ENCODE measurements at places on chromosomes 5 and 9.

DNA sequence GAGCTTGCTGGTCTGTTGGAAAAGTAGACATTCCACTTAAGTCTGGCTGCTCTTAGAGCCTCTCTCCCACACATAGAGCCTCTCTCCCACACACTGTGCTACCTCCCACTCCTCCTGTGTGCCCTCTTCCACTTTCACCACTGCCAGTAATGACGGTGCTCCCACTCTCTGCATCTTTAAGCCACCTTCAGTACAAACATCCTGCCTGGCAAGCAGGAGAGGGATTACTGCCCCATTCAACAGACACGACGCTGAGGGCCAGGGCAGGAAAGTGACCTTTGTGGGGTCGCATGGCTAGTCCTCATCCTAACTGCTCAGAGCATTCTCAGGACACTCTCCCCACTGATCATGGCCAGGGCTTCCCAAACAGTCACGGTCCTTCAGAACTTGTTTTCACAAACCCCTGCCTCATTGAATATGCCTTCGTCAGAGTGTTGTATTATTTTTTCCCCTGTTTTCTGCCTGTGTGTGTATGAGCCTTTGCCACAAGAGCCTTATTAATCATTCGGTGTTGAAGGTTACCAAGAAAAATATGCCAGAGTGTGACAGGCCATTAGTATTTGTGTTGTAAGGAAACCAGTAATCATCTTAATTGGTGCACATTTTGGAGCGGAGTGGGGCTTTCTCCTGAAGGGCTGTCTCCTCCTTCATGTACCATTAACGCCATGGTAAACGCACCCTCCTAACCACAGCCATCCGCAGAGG is 87.1 kb upstream of the SAP30L start:
- no peak for DNase-seq

DNA sequence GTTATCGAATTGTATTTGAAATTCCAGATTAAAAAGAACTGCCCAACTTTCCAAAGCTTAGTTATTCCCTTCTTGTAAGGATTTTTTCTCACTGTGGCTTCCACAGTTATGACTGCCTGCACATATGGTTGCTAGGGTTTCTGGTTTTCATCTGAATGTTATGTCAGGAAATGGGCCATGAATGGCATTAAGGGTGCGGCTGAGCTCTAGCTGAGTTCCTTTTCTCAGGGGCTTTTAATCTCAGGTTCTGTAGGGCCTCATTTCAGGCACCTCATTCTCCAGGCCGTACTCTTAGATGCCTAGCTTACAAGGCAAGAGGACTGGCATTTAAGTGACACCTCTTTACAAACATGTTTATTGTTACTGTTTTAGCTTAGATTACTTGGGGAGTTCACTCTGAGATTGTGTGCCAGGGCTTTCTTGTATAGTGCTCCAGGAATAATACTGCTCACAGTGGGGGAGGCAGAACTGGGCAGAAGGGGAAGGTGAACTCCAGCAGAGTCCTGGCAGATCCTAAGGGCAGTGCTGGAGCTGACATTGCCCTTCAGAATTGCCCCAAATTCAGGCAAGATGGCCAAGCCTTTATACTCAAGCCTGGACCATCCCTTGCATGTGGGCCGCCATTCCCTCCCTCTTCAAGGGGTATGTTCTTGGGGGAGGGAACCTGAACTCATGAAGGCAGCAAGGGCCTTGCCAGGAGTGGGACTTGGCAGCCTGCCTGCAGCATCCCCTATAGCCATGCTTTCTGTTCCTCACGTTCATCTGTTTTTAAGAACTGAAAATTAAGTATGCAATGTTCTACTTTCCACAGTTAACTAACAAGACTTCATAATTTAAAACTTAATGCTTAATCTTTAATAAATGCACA is 111.5 kb downstream of the KDM4C start:
- DNase-seq, result no peak

DNA sequence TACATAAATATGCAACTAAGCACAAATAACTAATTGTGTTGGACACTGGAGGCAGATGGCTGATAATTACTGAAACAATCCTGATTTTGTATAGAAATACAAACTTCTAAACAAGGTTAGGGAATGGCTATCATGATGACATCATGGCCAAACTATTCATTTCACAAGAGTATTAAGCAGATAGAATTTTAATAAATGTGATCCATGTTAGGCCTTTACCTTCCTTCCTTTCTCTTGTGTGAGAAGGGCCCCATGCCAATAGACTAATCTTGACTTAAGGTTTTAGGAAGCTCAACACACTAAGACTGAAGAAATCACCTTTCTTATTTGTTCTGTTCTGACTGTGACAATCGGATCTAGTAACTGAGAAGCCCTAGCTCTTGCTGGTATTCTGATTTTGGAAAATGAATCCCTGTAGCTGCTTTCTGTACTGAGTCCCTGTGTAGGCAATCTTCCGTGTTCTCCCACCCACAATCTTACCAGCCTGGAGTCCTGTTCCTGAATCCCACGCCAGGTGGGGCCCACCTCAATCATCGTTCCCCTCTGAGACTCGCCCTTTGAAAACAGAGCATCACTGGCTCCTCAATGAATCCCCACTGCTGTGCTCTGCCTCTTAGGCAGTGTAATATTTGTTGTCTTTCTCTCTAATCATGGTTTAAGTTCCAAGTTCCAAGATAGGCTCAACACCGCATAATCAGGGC is 168.7 kb upstream of the GNA14 start:
- no peak for DNase-seq

- no peak for DNase-seq
These were observed 45.0 kb upstream of the SH3PXD2B start for GRCh38 chr5:172499287-172499686.

DNA sequence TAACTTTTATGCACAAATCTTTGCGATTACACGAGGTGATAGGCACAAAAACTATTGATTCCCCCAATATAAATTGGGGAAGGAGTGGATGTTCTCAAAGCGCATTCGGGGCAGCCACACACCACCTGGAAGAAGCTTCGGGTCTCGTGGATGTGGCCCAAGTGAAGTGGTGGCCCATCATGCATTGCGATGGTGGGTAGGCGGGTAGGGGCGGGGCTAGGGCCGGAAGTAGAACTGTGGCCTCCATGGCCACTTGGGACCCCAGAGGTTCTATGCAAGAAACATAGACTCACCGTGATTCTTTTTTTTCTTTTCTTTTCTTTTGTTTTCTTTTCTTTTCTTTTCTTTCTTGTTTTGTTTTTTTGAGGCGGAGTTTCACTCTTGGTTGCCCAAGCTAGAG is 86.4 kb upstream of the SLC44A1 start:
- DNase-seq, result no peak

GRCh38 chr9:84424931-84425330 is 84.4 kb upstream of the SLC28A3 start:
- DNase-seq, result no peak

DNA sequence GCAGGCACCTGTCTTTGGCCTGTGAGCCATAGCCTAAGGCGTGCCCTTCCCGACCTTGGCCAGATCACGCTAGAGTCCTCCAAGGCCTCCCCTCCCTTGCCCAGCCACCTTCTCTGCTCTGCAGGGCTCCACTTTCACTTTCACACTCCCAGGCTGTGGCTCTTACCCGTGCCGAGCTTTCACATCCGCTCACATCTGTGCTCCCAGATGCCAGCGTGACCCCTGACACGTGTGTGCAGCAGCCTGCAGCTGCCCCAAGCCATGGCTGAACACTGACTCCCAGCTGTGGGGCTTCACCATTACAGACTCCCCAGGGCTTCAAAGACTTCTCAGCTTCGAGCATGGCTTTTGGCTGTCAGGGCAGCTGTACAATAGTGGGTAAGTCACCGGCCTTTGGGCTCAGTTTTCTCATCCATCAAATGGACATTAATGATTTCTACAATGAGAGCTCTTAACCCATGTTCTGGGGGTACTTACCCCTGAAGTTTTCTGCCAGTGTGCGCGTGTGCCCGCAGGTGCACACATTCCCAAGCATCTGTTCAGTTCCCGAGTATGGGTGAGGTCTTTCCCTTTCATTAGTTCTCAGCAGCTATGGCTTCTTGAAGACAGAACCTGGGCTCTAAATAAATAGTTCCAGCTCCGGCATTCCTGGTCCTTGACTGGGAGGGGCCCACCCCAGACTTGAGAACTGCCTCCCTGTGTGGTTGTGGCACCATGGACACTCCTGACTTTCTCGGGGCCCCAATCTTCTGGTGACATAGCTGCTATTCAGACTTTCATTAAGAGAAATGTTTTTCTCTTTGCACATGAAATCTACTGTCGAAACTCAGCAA is 118.6 kb downstream of the RGS3 start:
- no peak for DNase-seq

- DNase-seq, result no peak
These were observed 40.8 kb downstream of the PRRC2B start for GRCh38 chr9:131434673-131435072.

DNA sequence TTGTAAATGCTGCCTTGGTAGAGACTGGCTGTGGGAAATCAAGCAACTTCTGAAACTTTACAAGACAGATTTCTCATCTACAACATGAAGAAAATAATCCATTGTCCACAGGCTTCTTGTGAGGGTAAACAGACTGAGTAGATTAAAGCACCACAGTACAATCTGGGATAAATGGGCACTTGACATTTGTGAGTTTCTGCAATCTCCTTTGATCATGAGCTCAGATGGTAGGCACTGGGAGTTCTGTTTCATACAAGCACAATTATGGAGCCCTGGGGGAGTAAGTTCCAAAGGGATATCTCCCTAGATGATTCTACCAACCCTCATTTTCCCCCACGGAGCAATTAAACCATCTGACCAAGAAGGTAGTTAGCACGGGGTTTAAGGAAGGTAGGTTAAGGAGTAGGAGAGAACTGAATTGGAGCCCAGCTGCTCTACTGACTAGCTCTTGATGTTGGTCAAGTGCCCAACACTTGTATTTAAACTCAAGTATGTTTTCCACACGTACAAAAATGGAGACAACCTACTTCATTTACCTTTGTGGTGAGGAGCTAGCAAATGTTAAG is 479.5 kb upstream of the TNC start:
- no peak for DNase-seq

DNA sequence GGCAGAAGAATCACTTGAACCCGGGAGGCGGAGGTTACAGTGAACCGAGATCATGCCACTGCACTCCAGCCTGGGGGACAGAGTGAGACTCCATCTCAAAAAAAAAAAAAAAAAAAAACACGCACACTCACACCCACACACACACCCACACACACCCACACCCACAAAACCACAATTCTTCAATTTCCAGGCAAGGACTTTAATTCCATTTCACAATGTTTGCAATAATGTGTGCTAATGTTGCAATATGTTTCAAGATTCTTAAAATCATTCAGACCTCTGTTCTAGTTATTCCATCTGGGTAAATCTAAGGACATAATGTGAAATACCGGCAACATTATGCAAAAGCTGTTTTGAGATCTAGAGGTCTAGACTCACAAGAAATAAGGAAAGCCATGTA is 28.3 kb downstream of the CCDC69 start:
- no peak for DNase-seq

- DNase-seq, result no peak
These were observed 8.6 kb downstream of the PCA3 start for GRCh38 chr9:76772686-76773445.

DNA sequence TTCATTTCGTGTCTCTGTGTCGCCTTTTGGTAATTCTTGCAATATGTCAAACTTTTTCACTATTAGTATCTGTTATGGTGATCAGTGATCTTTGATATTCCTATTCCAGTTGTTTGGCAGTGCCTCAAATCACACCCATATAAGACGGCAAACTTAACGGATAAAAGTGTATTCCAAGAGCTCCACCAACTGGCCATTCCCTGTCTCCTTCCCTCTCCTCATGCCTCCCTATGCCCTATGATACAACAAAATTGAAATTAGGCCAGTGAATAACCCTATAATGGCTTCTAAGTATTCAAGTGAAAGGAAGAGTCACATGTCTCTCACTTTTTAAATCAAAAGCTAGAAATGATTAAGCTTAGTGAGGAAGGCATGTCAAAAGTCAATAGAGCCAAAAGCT is 74.8 kb downstream of the CDK5RAP2 start:
- no peak for DNase-seq

GRCh38 chr5:12246036-12246435 is 341.8 kb upstream of the CTNND2 start:
- DNase-seq, result no peak

GRCh38 chr9:121505903-121506735 is 6.5 kb upstream of the GGTA1 start:
- no peak for DNase-seq

DNA sequence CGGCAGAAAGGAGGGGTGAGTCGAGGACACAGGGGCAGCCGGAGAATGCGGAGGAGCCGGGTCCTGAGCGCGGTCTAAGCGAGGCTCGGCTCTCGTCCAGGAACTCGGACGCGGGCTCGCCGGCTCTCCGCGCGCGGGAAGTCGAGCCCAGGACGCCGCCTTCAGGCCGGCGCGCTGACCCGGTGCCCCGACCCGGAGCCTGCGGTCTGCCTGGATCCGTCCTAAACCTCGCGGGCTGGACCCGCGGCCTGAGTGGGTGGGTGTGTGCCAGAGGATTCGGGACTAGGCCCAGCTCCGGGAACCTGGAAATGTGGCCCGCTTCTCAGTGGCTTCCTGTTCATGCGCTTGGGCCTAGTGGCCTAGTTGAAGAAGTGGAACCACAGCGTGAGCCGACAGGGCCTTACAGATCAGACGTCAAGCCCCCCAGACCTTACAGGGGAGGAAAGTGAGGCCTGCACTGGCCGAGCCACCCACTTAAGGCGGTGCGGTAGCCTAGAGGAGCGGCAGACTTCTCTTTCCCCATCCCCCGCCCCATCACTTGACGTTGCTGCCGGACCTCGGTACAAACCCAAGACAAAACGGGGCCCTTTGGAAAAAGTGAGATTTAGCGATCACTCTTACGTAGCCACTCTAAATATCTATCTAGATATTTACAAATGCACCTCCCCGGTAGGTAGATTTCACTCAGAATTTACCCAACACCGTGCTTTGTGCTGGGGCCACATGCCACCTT is 1.2 kb downstream of the CDKN2B-AS1 start:
- peak; percentile 39 for DNase-seq

- no peak for DNase-seq
These were observed 3.5 kb upstream of the F2RL2 start for GRCh38 chr5:76626738-76627137.

- DNase-seq, result no peak
These were observed 259.1 kb downstream of the MLLT3 start for GRCh38 chr9:20363233-20363632.

- peak; percentile 93 for DNase-seq
These were observed 536 bp downstream of the PCDHAC1 start for GRCh38 chr5:140926443-140927227.

GRCh38 chr9:116870566-116870965 is 183.5 kb downstream of the TRIM32 start:
- DNase-seq, result peak; percentile 48

GRCh38 chr9:125767349-125767748 is 20.2 kb downstream of the PBX3 start:
- no peak for DNase-seq

GRCh38 chr5:151240924-151241635 is 11.9 kb upstream of the GM2A start:
- DNase-seq, result no peak

DNA sequence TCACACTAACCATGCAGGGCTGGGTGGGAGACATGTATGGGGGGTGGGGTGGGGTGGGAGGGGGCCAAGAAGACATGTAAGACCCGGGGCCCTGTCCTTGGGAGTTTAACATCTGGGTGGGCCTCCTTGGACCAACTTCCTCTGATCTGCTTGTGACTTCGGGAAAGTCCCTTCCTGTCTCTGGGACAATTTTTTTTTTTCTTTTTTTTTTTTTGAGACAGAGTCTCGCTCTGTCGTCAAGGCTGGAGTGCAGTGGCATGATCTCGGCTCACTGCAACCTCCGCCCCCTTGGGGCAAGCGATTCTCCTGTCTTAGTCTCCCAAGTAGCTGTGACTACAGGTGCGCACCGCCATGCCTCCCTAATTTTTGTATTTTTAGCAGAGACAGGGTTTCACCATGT is 23.8 kb upstream of the IER5L start:
- DNase-seq, result no peak

GRCh38 chr5:132797651-132798050 is 15.5 kb upstream of the SOWAHA start:
- DNase-seq, result no peak
